ENCODE measurements at places on chromosomes 13 and 19.

GRCh38 chr19:46578450-46578849 is 22.7 kb upstream of the CALM3 start:
- DNase-seq: no peak

GRCh38 chr19:19356901-19357566 is 36.4 kb downstream of the MAU2 start:
- DNase-seq: no peak

- no peak for DNase-seq
Observed at GRCh38 chr13:113506871-113507388, 16.4 kb upstream of the DCUN1D2 start.

GRCh38 chr13:106526738-106527444 is 8.6 kb downstream of the EFNB2 start:
- no peak for DNase-seq

DNA sequence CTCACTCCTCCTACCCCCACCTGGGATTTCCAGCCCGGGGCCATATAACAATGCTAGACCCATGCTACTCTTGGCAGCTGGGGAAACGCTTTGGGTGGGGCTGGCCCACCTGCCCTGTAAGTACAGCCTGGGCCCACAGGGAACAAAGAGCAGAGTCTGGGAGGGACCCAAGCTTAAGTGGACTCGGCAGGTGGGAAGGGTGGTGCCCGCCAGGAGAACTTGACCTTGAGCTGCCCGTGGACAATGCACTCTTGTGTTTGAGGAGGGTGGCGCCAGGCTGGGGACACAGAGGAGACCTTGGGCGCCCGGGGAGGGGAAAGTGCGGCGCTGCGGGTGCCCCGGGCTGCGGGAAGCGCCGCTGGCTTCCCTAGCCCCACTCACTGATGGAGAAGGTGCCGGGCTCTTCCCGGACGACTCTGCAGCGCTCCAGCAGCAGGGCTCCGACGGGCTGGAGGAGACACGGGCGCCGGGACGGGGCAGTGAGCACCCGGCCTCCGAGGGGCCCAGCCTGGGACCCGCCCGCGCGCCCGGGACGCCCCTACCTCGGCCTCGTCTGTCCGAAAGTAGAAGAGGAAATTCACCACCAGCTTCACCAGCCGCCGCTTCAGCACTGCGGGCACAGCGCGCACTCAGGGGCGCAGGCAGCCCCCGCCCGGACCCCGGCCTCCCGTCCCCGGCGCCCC is 607 bp downstream of the PLEKHJ1 start:
- DNase-seq: no peak

DNA sequence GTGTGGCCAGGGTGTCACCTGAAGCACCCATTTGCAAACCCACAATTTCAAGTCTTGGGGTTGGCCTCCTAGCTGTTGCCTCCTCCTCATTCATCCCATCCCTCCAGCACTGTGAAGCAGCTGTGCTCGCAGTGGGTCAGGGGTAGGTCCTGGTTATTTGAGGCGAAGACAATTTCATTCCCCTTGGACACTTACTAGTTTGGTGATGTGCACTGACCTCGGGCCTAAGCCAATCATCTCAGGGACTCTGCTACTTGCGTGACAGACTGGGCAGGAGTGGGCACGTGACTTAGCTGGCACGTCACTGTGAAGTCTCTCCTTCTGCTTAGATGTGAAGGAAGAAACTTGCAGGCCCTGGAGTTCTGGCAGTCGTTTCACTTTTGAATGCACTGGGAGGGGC is 3.5 kb upstream of the ATP11A start:
- DNase-seq: no peak

GRCh38 chr13:52048516-52048915 is 24.0 kb downstream of the UTP14C start:
- DNase-seq: no peak

DNA sequence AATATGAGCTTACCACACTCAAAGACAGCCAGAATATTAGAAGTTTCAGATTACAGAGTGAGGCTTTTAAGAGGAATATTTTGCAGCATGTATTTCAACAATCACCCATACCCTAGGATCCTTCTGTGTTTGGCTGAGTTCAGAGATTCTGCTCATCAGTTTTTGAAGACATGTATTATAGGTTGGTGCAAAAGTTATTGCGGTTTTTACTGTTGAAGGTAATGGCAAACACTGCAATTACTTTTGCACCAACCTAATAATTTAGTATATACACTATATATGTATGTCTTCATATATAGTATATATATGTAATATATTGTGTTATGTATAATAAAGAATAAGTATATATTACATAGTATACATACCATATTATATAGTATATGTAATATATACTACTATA is 435.1 kb downstream of the IRS2 start:
- no peak for DNase-seq

GRCh38 chr13:98665638-98665995 is 86.9 kb downstream of the SLC15A1 start:
- DNase-seq: no peak

- no peak for DNase-seq
Observed at GRCh38 chr13:21759463-21759862, 88.6 kb downstream of the FGF9 start.
